ENCODE measurements at places on chromosomes 5 and 9. TPM values are rescaled to one million over a fixed set of nuclear protein-coding genes. Genes with fewer than 3 reads are reported as not detected.

DNA sequence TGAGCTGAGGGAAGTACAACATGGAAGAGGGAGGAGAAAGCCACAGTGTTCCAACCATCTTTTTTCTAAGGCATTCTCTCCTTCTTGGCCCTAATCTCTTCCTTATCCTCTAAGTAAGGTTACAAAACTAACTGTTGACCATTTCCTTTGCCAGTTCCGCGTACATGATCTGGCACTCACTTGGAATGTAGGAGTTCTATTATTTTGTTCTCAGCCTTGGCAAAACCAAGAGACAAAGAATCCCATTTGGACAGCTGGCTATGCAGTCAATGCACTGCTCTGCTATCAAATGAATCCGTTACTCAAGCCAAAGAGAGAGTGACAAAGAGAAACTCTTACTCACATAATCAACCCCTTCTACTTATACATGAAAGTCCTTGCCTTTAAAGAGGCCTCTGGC lies 410.3 kb downstream of the DTWD2 start:
- DNase-seq = no peak

GRCh38 chr5:122141751-122142150 lies 12.4 kb downstream of the ZNF474 start:
- DNase-seq = no peak

DNA sequence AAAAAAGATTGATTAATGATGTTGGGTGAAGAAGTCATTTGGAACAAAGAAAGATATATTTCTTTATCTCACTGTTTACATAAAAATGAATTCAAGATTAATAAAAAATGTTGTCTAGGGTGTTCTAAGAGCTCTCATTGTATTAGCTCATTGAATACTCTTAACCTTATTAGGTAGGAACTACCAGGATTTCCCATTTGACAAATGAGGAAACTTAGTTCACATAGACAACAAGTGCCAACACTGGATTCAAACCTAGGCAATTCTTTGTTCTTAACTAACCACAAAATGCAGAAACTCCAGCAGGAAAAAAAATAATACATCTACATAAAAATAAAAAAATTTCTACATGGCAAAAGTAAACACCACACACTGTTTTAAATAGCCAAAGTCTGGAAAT lies 175.8 kb downstream of the RAPGEF6 start:
- DNase-seq = no peak

GRCh38 chr5:30183795-30184194 lies 1009.7 kb upstream of the CDH6 start:
- no peak for DNase-seq

The GPR151 gene
- not detected for polyA plus RNA-seq
